Stromal cell of bone marrow (primary cell): ENCODE measurements at places on chromosomes 2 and 18.
A peak's percentile ranks its signal among the peaks of the same experiment; 100 is the strongest.

DNA sequence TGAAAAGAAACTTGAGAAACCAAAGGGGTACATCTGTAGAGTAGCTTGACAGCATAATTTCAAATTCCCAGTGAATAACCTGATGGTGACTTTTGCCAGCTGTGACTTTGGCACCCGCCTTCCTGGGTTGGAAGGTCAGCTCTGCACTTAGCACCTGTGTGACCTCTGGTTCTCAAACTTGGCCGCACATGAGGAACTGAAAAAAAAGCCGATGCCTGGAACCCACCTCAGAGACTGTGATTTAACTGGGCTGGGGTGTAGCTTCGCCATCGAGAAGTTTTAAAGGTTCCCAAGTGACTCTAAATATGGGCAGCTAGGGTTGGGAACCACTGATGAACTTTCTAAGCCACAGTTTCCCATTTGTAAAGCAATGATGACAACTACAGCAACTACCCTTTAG is 6.5 kb downstream of the EFEMP1 start:
- no peak for DNase-seq

DNA sequence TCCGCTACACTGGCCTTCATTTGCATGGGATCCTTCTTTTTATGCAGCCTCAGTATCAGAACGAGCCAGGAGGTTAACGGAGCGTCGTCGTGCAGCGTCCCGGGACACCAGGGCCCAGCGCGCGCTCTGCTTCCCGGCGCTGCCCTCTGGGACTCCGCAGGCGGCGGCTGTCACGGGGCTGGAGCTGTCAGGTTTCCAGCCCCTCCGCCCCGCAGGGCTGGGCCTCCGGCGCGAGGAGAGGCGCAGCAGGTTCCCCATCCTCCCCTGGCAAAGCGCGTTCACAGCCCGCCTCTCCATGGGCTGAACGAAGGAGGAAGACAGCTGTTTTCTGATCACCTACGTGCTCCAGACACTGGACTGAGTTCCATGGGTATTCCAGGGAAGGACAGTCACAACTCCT is 12.5 kb upstream of the PAX8 start:
- DNase-seq: no peak

- DNase-seq: no peak
Observed at GRCh38 chr2:66576561-66577320, 141.8 kb downstream of the MEIS1 start.

DNA sequence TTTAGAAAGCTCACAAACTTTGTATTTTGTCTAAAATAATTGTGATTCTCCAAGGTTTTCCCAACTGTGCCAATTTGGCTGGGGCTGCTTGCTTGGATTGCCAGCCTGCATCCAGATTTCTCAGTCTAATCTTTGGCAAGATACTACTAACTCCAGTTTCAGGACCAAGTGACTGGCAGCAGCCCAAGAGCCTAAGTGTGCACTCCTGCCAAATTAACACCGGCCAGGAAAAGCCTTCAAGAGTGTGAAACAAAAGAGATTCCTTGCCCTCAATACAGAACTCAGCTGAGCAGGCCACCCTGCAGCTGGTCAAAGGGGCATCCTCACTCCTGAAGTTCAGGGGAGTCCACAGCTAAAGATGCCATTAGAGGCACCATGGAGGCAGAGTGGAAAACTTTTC is 589.0 kb upstream of the ACVR2A start:
- DNase-seq: no peak

- no peak for DNase-seq
Observed at GRCh38 chr2:69518841-69519240, 81.6 kb upstream of the NFU1 start.

DNA sequence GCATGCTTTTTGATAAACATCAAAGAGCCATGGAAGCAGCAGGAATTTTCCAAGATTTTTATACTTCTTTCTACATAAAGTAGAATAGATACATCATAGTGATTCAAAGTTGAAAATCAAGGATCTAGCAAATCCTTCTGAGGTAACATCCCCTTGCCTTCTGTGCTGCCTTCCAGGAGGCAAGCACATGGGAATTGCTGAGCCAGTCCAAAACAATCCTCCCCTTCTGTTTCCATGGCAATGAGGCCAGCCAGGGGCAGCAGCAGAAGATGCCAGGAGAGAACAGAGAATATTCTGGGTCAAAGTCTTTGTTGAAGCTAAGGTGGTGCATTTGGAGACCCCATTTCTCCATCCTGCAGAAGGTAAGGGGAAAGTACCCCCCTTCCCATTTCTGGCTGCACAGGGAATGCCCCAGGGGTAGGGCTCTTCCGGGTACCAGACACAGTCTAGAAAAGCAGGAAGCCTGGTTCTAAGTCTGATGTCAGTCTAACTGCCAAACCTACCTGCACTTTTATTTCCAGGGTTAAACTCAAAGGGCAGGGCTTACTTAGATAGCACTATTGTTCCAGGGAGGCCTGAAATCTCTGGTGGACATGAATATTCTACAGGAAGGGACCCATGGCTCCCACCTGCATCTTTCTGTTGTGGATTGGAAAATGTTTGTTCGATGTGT is 22.1 kb downstream of the CENPA start:
- peak; percentile 40 for DNase-seq

- DNase-seq: no peak
Observed at GRCh38 chr2:197883354-197884032, 79.1 kb downstream of the PLCL1 start.

- DNase-seq: peak; percentile 81
Observed at GRCh38 chr2:112156152-112156986, 18.2 kb downstream of the FBLN7 start.

DNA sequence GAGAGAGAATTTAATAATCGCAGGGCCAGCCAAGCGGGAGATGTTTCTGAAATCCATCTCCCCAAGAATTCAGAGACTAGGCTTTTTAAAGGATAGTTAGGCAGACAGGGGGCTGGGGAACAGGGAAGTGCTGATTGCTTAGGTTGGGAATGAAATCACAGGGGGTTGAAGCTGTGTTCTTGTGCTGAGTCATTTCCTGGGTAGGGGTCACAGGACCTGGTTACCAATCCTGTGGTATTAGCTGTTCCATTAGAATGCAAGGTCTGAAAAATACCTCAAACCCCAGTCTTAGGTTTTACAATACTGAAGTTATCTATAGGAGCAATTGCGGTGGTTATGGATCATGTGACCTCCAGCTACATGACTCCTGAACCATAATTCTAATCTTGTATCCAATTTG is 4.6 kb downstream of the SP140 start:
- DNase-seq: no peak

- peak; percentile 54 for DNase-seq
Observed at GRCh38 chr2:149743842-149744448, 156.4 kb upstream of the MMADHC start.

DNA sequence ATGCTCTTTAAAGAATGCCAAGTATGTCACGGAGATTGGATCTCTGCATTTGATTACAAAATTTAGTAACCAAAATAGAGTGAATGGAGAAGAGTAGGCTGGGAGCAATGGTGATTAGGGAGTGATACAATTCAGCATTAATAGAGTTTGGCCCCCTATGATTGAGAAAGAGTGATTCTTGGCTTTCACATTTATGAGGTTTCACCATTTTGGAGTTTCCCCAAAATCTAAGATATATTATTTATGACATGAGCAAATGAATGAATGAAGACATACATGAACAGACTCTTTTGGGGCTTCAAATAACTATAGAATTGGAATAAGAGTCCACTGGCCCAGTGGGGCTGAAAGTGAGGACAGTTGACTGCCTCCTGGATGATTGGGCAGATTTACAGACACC is 255.2 kb downstream of the LPIN1 start:
- no peak for DNase-seq

DNA sequence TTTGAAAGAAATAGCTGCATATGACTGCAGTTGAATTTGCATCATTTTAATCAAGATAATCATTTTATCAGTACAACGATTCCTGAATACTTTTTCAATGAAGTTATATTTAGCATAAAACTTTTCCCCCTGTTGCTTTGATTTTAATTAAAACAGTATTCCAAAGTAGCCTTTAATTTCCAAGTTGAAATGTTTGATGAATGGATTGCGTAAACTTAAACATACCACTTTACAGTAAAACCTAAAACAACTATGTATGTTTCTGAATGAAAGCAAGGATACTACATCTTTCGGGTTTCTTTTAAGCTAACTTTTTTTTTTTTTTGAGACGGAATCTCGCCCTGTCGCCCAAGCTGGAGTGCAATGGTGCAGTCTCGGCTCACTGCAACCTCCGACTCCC is 1.4 kb downstream of the SPAST start:
- DNase-seq: no peak

- peak; percentile 68 for DNase-seq
Observed at GRCh38 chr18:3008541-3008940, 4.4 kb downstream of the LPIN2 start.

DNA sequence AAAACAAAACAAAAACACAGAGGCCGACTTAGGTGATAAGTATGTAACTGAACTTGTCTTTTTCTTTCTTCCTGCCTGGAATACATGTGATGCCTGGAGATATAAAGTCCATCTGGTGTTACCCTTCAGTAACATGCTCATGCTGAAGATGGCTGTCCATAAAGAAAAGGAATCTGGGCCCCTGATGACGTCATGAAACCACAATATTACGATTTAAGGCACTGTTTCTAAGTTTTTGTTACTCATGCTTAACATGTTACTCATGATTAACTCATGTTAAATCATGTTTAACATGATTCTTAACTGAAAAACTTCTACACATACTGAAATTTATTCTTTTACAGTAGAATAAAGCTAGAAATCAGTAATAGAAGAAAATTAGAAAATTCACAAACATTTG is 49.0 kb downstream of the STRADB start:
- DNase-seq: peak; percentile 11

- DNase-seq: no peak
Observed at GRCh38 chr18:26839609-26840008, 25.9 kb downstream of the AQP4 start.

DNA sequence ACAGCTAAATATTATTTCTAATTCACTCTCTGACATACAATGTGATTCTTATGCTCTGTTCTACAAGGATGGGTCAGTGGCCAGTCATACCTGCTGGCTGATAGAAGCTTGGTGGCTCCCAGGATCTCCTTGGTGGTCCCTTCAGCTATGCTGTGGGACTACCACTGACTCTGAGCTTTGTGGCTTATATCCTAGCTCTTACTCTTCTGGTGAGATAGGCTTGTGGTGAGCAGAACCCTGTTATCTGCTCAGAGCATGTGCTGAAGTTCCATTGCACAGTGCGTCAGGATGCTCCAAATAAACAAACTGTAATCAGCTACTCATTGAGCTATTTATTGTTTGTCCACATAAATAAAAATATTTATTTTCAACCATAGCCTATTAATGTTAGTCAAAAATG is 51.7 kb downstream of the MFSD6 start:
- no peak for DNase-seq

DNA sequence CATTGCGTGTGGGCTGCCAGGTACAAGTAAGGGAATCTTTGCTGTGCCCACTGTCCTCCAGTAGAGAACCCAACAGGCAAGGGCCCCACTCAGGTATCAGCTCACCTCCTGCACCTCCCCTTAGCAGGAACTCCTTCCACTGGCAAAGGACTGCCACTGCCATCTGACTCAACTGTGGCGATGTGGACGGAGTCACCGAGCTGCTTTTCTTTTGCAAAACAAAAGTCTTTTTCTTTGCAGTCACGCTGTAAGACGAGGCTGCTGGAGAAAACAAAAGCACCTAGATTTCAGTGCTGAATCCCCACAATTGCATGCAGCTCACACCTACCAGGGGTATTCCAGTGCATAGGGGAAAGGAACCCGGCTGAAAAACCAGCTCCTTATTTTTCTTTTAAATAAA is 7.9 kb downstream of the MTERF4 start:
- DNase-seq: no peak

DNA sequence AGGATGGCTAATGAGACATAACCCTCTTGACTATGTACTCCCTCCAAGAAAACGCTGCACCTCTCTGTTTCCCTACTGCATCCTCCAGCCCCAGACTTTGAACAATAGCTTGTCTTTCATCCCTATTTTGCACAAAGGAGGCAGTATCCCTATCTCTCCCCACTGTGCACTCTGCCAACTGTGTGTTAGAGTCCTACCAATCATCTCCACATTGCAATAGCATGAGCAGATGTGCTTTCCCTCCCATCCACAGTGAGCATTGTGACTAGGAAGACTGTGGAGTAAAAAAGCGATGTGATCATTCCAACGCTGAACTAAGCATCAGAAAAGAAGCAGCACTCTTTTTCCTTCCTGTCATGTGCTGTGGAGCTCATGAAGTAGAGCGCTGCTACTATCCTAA is 206.3 kb upstream of the GULP1 start:
- no peak for DNase-seq

- DNase-seq: no peak
Observed at GRCh38 chr18:34970106-34970505, 71.1 kb upstream of the MAPRE2 start.
